ENCODE measurements at places on chromosomes 5 and 9. TPM values are rescaled to one million over a fixed set of nuclear protein-coding genes. Genes with fewer than 3 reads are reported as not detected.

Gene IGFBPL1
- not detected for total RNA-seq

Gene ECSCR
- not detected for total RNA-seq

Gene ABL1
- 58.5 TPM for total RNA-seq

Gene IFNA13
- not detected for total RNA-seq

Gene OSMR
- 20.1 TPM for total RNA-seq
